HL-60 (cell line): ENCODE measurements at places on chromosomes 11 and 22.
A peak's percentile ranks its signal among the peaks of the same experiment; 100 is the strongest.

- peak; percentile 31 for DNase-seq
These were observed 226.2 kb upstream of the BLID start for GRCh38 chr11:122342089-122342744.

DNA sequence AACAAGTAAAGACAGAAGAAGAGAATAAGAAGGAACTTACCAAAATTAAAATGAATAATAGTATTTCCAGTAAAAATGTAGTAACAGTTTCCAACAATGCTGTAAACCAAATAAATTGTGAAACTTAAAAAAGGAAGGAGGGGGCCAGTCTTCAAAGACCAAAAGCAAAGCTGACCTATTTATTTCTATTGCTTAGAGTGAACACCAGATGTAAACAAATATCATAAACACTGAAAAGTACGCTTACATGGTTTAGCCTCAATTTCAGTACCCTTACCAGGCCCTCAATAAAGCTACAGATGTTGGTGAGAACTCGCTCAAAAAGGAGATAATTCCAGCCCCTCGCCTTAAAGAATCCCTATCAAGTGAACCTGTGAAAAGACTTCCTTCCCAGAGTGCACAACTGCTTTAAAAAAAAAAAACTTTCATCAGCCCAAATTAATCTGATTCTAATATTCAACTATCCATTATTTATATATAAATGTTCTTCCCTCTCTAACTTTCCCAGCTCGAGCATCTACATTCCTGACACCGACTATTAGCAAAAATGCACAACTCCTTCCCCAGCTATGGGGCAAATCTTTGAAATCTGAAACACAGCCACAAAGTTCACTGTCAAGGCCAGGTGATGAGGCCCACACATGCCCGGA is 2.4 kb downstream of the PHF21A start:
- DNase-seq = peak; percentile 58

GRCh38 chr22:37817705-37818408 is 5.3 kb upstream of the GALR3 start:
- peak; percentile 72 for DNase-seq

DNA sequence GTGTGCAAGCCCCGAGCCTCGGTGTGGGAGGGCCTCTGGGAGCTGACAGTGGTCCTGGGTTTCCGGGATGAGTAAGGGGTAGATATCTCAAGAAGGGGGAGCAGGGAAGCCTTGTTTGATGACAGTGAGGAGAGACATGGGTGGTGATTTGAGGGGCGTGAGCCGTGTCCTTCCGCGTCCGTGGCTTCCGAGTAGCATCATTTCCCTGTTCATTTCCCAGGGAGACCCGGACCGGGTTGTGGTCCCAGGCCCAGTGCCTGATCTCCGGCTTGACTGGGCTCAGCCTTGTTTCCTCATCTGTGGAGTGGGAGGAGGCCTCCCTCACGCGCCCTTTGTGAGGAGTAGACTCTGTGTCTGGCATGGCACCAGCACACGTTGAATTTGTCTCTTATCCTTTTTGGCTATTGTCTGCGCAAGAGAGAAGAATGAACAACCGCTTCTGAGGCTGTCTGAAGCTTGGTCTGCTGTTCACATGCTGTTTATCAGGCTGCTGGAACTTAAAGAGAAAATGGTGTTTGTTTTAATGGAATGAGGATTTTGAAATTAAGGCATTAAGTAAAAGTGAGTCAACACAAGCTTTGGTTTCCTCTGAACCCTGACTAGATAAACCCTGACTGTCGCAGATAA is 348.5 kb downstream of the TBC1D22A start:
- no peak for DNase-seq

- no peak for DNase-seq
These were observed 765 bp downstream of the ZFPL1 start for GRCh38 chr11:65084598-65085375.

DNA sequence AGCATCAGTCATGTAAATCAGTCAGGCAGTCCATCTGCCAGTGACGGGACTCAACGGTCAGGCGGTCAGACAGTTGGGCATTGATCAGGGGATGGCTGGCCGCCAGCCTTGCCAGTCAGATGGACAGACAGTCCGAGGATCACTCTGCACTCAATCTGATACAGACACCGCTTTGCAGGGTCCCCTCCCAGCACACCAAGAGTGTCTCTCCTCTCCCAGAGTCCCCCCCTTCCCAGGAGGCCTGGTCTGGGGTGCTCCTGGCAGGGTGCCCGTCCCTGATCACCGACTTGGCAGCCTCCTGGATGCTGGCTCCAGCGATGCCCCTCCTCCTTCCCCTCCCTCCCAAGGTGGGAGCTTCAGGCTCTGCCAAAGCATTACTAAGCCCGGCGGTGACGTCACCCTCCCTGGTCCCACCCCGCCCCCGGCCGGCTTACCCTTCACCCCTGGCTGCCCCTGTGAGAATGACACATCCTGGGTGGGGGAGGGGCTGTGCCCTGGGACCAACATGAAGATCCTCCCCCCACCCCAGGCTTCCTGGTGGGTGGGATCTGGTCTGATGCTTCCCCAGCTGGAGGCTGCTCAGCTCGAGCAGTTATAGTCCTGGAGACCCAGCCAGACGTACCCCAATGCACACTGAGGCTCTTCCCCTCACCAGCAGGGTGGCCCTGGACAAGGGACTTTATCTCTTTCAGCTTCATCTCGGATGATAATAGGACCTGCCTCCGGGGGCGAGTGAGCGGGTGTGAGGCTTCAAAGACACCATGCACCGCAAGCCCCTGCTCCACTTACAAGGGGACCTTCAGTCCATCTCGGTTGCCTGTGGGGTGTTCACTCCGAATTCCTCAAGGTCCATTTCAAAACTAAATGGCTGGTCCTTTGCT is 69.2 kb downstream of the CD82 start:
- DNase-seq = no peak

- no peak for DNase-seq
These were observed 1.0 kb downstream of the REXO2 start for GRCh38 chr11:114440121-114440860.

- no peak for DNase-seq
These were observed 14.9 kb downstream of the RASD2 start for GRCh38 chr22:35555483-35555890.

- peak; percentile 90 for DNase-seq
These were observed 26.9 kb downstream of the CD82 start for GRCh38 chr11:44592125-44592940.

GRCh38 chr11:14234446-14234845 is 124.5 kb downstream of the RRAS2 start:
- no peak for DNase-seq

DNA sequence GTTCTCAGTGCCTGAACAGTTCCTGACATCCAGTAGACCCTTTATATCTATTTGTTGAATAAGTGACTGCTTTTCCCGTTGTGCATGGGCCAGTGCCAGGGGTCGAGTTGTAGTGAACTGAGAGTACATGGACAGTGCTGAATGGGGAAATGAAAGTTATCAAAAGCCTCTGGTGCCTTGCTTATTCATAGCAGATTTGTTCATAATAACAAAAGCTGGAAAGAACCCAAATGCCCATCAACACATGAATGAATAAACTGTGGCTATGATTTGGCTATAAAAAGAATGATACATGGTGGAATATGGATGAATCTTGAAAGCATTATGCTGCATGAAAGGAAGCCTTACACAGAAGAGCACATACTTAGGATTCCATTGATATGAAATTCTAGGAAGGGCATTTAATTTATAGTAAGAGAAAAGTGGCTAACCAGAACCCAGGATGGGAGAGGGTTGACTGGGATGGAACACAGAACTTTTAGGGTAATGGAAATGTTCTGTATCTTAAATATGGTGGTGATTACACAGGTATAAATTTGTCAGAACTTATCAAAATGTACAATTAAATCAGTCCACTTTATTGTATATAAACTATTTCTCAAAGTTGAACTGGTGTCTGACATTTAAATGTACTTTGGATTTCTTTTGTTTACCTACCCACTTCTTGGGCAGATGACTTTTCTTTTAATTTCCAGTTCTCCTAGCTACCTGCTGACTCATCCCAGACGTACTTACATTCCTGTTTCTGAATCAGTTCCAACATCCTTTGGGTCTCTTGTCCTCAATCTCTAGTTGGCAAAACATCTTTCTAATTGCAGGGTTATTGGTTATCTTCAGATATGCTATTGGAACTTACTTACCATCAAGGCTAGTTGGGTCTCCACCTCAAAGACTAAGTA is 42.8 kb downstream of the PACS1 start:
- DNase-seq = no peak

DNA sequence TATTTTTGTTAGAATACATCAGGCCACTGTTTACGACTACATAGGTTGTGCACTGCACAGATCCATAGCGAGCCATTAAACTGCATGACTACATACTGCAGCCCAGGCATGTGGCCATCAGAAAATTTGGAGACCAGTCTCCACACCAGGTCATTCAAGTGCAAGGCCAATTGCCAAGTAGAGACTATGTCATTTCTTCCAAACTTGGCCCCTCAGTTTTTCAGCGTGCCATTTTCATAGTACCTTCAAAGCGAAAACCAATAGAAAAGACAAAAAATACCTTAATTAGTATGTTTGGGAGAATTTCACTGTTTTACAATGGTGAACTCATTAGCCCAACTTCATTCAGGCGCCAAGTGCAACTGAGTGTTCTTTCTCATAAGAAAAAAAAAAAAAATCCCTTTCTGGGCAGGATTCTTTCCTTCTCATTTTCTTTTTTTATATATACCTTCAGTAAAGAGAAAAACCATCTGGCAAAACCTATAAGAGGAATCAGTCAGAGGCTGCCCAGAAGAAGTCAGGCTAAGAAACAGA is 30.4 kb downstream of the PAMR1 start:
- no peak for DNase-seq

DNA sequence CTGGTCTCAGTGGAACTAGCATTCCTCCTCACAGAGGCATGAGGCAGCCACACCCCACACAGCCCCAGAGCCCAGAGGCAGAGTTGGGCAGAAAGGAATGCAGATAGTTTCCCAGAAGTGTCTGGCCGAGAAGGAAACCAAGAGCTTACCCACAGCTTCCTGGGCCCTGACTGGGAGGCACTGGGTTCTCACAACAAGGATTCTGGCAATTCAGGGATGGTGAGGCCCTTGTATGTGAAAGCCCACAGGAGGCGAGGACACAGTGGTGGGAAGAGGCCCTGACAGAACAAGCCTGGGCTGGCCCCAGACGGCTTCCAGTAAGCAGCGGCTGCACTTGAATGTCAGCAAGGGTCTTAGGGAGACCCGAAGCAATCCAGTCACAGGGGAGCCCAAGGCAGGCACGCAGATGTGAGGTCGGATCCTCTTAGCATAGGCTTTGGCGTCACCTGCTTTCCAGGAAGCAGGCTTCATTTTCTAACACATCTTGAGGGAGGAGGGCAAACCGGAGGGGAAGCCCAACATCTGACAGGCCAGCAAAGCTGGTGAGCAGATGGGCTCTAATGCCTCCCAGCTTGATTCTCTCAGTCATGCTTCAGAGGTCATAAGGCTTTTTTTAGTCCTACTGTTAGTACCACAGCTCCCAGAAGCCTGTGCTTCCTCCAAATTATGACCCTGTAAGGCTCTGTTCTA is 78.3 kb upstream of the AKIP1 start:
- no peak for DNase-seq

DNA sequence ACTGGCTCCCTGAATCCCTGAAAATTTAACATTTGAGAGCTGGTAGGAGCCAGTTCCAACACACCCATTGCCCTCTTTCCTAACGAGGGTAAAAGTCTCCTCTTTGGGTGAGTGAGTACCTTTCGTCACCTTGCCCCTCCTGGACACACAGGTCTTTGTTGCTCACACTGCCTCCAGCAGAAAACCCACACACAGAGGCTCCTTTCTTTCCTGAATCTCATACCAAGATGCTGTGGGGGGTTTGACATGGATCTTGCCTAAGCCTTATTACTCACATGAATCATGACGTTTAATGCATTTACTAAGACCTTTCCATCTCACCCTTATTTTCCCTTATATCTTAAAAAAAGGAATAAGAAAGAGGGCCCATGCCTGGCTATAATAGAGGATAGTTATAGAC is 53.0 kb downstream of the PARVA start:
- DNase-seq = no peak

DNA sequence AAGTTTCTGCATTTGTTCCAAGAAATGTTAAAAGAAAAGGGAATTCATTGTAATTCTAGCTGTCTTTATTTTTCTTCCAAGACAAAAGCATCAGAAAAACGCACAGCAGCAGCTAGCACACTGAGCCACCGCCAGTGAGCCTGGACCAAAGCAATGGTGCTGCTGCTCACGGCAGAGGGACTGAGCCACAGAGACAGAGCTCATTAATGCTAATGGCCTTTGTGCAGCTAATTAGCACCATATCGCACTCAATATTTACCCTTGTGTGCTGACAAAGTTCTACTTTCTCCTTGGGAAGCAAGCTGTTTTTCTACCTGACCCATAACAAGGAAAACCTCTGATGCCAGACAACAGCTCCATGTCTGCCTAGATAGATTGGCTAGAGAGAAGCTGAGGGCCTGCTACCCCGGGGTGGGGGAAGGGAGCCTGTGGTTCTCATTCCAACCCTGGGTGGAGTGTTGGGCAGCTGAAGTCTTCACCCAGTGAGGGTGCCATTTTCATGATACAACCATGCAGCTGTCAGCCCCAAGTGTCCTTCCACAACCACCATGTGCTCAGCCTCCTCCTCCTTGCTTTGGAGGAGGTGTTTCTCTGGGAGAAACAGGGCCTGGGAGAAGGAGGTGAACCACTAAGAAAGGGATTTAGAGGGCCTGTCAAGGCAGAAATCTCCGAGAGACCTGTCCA is 131.1 kb upstream of the NCAM1 start:
- no peak for DNase-seq

DNA sequence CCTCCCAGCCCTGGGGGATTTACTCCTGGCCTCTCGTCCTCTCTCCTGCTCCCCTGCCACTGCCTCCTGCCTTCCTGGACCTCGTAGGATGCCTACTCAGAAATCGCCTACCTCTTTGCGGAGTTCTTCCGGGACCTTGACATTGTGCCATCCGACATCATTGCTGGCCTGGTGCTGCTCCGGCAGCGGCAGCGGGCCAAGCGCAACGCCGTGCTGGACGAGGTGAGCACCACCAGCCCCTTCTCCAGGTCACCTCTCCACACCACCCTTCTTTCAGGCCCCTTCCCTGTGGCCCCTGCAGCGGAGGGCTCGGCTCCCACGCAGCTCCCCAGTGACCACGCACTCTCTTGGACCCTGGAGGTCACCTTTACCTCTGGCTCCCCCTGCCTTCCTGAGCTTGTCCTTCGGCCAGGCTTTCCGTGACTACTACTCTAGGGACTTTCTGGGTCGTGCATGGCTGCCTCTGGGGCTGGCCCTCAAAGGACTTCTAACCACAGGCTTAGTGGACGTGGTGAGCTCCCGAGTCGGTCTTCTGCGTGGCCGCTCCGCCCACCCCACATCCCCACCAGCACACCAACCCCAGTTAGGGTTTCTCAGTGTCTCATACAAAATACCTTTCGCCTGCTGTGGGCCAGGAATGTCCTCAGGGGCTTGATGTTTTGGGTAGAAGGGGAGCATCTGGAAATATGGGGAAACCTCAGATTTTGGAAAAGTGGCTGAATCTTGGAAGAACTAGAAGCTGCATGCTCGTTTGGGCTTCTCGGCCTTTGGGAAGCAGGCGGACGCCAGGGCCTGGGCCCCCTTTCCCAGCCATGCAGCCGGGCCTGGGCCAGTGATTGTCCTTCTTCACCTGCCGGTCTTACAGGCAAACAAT is 24.1 kb upstream of the MYRF start:
- DNase-seq = no peak

GRCh38 chr11:29217901-29218300 is 798.9 kb downstream of the KCNA4 start:
- DNase-seq = no peak
